ENCODE measurements at places on chromosomes 7 and 10. TPM values are rescaled to one million over a fixed set of nuclear protein-coding genes. Genes with fewer than 3 reads are reported as not detected.

The LDB1 gene
- total RNA-seq, result 38.8 TPM

The TEX47 gene
- not detected for total RNA-seq

The C7orf33 gene
- not detected for total RNA-seq

The HOXA3 gene
- 7.6 TPM for total RNA-seq

The ARHGAP22 gene
- 4.1 TPM for total RNA-seq

The SPDYE2B gene
- not detected for total RNA-seq

The SLC16A12 gene
- total RNA-seq, result not detected

The CDK14 gene
- 0.37 TPM for total RNA-seq

The NEBL gene
- 2.7 TPM for total RNA-seq

The TMEM273 gene
- total RNA-seq, result not detected

The OR6B1 gene
- not detected for total RNA-seq

The PRKAR2B gene
- 3.9 TPM for total RNA-seq

The ITIH5 gene
- total RNA-seq, result 0.08 TPM

The SEPTIN7 gene
- total RNA-seq, result 220 TPM

The ZNF32 gene
- 15.6 TPM for total RNA-seq

The TRIM50 gene
- total RNA-seq, result not detected

The BMS1 gene
- total RNA-seq, result 26.9 TPM

The IFIT1B gene
- not detected for total RNA-seq

The C10orf62 gene
- not detected for total RNA-seq

The DGKB gene
- not detected for total RNA-seq

The WNT2 gene
- total RNA-seq, result not detected

The RBP3 gene
- total RNA-seq, result not detected

The FAM24B gene
- 16.3 TPM for total RNA-seq

The KLLN gene
- total RNA-seq, result 0.53 TPM

Measured in A549 treated with DMSO at 1 μM for 4 hours (cell line).